Activated T-cell treated with anti-CD3 and anti-CD28 coated beads, Interleukin-2, amount 50 U/mL, for 48 hours (primary cell): ENCODE measurements at places on chromosomes 2 and 18.

DNA sequence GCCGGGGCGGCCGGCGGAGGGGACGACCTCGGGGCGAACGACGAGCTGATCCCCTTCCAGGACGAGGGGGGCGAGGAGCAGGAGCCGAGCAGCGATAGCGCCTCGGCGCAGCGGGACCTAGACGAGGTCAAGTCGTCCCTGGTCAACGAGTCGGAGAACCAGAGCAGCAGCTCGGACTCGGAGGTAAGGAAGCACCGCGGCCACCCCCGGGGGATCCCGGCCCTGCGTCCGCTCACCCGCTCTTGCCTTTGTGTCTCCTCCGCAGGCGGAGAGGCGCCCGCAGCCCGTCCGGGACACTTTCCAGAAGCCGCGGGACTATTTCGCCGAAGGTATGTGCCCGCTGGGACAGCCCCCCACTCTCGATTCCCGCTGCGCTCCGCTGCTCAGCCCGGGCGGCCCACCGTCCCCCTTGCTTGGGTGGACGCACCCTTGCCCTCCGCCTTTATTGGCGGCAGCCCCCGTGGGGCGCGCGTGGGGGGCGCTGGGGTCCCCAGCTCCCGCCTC is 611 bp downstream of the TCF7L1 start:
- DNase-seq: peak; percentile 54

GRCh38 chr2:56133931-56134629 is 49.7 kb upstream of the CCDC85A start:
- no peak for DNase-seq

- DNase-seq: no peak
These were observed 85.1 kb upstream of the ZNF532 start for GRCh38 chr18:58779529-58779928.

DNA sequence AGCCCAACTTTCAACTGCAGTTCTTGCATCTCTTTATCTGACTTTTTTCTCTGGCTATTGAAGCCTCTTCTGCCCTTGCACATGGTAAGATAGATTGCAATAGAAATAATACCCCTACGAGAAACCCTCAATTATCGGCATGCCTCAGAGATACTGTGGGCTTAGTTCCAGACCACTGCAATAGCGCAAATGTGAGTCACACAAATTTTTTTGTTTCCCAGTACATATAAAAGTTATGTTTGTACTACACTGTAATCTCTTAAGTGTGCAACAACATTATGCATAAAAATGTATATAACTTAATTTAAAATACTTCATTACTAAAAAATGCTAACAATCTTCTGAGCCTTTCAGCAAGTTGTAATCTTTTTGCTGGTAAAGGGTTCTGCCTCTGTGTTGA is 124.7 kb downstream of the PDE1A start:
- no peak for DNase-seq

DNA sequence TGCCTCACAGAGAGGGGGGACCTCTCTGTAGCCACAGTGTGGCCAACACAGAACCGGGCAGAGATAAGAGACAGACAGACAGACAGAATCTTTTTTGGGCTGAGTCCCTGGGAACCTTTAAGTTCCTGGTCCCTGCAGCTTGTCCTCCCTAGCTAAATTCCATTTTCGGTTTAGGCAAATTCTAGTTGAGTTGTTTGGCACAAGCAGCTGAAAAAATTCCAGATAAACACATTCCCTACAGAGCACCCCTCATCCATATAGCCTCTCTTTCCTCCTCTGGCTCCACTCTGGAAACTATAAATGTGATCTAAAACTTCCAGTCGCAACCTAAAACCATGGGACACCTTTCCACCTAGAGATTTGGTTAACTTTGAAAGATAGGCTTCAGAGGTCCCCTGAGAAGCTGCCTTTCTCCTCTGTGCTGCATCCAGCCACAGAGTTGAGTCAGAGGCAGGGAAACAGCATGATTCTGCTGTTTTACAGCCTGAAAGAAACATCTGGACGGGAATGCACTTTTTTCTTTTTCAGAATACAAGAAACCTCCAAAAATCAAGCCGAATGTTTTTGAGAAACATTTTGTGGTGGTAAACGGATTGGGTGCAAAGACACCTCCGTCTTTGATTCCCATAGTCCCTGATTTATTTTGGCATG is 30.9 kb downstream of the SLC4A3 start:
- no peak for DNase-seq

- no peak for DNase-seq
These were observed 9.0 kb downstream of the SP140L start for GRCh38 chr2:230335864-230336506.

DNA sequence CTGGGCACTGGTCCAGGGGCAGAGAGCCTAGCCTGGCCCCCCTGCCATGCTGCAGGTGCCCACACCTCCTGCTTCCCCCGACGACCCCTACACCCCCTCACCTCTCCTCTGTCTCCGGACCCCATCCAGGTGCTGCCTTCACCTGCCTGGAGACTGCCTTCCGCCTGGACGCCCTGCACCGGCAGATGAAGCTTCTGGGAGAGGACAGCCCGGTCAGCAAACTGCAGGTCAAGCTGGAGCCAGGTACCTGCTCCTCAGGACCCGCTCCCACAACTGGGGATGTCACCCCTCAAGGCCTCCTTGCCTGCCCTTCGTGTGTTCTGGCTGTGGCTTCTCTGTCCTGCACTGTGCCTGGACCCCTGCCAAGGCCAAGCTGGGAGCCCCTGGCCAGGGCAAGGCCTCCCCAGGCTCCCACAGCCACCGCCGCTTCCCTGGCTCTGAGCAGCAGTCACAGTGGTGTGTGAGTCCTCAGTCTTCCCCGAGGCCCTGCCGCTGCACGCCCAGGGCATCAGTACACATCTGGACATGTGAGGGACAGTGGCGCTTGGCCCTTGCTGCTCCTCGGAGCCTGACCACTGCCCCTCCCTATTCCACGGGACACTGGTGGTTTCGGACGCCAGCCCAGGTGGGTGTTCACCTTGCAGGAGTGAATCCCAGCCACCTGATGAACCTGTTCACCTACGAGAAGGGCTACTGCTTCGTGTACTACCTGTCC is 6.3 kb downstream of the RNPEPL1 start:
- no peak for DNase-seq

DNA sequence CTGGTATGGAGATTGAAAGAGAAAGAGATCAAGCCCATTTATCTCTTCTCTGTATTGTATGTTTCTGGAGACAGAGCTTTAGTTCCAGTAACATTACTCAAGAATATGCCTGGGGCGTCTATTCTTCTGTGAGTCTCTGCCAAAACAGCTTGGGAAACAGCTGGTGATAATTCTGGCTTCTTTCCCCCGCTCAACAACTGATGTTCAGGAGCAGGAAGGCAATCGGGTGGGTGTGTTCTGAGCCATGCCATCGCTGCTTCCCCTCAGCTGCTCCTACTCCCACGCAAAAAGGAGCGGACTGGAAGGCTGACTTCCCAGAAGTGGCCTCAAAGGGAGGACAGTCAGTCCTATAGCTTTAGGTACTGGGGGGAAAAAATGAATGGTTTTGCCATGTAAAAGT is 695.1 kb downstream of the PLCL1 start:
- DNase-seq: no peak

DNA sequence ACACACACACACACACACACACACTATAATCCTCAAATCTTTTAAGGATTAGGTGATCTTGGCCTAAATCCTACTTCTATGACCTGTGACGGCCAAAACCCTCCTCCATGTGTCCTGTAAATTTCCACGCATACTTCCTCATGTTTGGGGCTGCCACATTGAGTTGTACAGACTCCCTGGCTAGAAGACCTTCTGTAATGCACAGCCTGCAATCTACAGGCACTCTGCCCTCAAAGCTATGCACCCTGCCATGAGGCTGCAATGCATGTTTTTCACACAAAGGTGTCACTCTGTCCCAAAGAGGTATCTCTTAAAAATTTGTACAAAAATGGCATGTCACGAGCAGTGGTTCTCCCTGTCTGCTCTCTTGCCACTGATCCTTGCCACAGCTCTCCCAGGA is 26.4 kb upstream of the B4GALT6 start:
- no peak for DNase-seq

- no peak for DNase-seq
These were observed 272.3 kb upstream of the EPHA4 start for GRCh38 chr2:221844212-221845020.

DNA sequence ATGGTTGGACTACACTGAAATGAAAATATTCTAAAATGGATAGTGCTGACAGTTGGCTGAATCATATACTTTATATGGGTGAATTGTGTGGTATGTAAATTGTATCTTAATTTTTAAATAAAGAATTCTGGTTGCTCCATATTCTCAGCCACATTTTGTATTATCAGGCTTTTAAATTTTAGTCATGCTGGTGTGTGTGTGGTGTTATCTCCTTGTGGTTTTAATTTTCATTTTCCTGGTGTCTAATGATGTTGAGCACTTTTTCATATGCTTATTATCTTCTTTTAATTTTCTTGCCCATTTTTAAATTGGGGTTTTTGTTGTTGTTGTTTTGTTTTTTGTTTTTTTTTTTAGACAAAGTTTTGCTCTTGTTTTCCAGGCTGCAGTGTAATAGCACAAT is 3.8 kb upstream of the HIBCH start:
- no peak for DNase-seq

DNA sequence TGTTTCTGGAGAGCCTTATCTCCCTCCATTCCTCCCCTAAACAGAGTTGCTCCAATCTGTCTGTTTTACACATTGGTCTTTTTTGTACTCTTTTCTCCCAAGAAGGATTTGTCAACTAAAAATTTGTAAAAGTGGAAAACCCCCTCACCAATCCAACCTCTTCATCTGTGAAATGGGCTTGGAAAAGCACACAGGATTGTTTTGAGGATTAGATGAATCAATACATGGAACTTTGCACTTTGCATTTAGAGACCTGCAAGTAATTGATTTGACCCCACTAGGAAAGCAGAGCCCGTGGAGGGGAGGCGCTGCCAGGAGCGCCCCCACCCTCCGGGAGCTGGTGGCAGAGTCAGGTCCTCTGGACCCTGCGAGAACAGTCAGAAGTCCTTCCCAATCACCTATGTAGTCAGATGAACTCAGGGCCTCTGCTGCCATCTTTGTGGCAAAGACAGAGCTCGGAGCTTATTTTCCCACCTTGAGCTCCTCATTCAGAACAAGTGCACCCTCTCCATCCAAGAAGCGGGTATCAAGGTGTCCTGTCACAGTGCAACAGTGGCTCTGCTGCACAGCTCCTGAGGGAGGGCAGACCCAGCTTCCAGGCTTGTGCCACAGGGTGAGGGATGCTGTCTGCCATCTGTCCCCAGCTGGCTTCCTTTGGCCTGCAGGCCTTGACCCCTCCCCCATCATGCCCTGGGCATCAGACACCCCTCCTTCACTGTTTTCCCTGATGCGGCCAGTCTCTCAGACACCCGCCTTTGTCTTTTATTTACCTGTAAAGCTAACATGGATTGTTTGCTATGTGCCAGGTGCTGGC is 1.7 kb upstream of the TMEM185B start:
- DNase-seq: no peak

DNA sequence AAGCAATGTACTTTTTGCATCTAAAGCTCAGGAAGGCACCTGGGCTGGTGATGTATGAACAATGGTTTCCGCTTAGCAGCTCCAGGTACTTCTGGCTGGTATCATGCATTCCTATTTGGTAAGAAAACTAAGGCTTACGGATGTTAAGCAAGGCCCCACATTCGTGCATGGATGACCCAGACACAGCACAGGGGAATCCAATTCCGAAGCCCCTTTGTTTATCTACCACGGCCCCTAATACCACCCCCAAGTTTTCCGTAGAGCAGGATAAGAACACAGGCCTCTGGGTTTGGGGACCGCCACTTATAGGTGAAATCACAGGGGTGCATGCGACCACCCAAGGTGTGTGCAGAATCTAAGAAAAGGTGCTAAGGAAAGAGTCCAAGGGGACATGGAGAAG is 192.1 kb upstream of the ID2 start:
- no peak for DNase-seq

DNA sequence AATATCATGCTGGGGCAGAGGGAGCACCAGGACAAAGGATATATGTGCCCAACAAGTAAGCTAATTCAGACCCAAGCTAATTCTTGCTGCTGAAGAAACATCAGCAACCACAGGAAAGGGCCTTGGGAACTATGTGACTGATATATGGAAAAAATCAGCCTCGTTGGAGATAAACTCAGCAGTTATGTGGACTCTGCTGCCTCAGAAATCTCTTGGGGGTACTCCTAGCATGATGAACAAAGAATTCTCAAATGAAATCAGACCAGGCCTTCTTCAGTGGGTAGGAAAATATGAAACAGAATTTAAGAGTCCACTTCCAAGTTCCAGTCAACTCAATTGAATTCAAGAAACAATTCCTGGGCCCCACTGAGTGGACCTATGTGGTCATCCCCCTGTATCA is 367.9 kb downstream of the TNS1 start:
- DNase-seq: no peak

GRCh38 chr2:232146294-232146693 is 184.8 kb downstream of the DIS3L2 start:
- DNase-seq: no peak

DNA sequence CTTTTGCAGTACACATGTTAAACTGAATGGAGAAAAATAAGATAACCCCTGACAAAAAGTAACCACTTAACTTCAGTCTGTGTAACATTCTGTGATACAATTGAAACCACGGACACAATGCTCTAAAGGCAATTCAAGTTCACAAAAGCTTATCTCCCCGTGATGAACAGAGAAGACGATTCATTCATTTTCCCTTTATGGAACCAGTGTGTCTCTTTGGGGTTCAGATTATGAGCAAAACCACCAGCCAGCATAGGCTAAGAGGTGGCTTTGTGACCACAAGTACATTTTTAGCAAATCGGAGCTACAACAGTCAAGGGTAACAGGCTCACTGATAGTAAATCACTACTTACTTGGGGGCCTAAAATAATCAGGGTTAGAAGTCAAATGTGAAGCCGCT is 120.6 kb upstream of the SMAD7 start:
- DNase-seq: no peak

DNA sequence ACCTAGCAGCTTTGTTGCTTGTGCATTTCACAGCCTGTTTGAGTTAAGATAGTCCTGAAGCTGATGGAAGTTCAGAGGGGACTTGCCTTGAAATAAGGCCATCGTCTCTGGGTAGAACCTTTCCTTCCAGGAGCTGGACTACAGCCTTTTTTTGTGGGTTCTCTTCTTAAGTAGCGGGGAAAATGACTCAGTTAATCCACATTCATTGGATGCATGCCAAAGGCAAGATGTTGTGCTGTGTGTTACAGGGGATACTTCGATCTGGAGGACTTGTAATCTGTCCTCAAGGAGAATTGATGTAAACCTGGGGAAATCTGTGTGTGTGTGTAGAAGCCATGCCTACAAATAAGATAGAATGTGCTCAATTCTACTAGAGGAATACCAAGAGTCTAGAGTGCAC is 46.8 kb downstream of the RPIA start:
- DNase-seq: no peak

- DNase-seq: no peak
These were observed 7.1 kb downstream of the WDR54 start for GRCh38 chr2:74428675-74429074.

GRCh38 chr2:74886251-74886650 is 52.3 kb downstream of the HK2 start:
- DNase-seq: no peak

DNA sequence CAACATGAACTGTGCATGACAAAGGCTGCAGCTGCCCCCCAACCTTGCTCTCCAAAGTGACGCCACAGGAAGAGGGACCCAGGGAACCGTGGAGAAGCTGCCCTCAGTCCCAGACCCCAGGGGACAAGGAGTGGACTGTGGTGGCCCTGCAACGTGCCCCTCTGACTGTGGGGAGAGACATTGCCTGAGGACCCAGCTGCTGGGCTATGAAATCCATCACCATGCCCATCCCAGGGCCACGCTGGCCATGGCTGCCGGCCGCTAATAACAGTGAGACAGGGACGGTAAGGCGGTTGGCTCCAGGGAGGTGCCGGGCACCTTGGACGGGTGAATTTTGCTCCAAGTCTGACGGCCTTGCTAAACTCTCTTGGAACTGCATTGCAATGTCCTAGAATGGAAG is 211.3 kb upstream of the HDAC4 start:
- DNase-seq: no peak
